ENCODE measurements at places on chromosomes 2 and 18.

- no peak for DNase-seq
These were observed 96.2 kb upstream of the EPAS1 start for GRCh38 chr2:46200861-46201605.

DNA sequence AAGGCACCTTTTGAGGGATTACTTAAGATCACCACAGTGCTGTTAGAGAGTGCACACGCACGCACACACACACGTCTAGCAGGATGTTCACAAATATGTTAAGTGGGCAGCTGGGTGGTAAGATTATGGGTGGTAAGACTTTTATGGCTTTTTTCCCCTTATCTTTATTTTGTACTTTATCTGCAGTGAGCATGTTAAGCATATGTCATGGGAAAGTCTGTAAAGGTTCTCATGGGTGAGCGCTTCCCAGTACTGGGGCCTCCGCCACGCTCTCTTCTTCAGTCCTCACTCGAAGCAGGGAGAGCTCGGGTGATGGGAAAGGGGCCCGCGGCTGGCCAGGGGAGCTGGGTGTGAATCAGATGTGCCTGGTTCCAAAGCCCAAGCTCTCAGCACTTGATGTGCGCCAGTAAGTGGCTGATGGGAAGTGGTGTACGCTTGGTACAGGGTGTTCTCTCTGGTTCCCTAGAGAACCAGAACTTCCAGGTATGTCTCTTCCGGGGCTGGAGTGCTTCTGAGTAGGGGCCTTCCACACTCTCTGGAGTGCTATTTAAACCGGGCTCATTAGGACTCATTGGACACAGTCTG is 83.9 kb upstream of the YWHAQ start:
- DNase-seq: no peak

DNA sequence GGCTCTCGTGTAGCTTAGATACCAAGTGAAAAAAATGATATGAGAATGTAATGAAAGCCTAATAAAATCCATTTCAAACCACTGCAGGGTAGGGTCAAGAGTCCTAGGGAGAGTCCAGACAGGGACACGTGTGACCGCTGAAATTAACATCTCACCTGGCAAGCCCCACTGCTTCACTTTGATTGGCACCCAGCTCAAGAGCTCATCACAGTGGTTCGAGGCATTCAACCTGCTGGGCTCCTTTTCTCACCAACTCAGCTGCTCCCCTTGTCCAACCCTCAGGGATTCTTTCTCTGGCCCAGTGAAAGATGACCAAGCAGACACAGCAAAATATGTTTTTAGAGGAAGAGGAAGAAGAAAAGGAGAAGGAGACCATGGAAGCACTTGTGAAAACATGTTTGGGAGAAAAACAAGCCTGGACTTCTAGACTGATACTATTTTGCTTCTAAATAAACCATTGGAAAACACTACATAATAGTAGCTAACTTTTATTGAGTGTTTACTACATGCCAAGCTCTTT is 49.2 kb upstream of the CREB1 start:
- DNase-seq: no peak

GRCh38 chr2:169743549-169743948 is 9.9 kb downstream of the KLHL23 start:
- DNase-seq: no peak

- DNase-seq: no peak
These were observed 239.3 kb downstream of the HAUS1 start for GRCh38 chr18:46343456-46343855.

DNA sequence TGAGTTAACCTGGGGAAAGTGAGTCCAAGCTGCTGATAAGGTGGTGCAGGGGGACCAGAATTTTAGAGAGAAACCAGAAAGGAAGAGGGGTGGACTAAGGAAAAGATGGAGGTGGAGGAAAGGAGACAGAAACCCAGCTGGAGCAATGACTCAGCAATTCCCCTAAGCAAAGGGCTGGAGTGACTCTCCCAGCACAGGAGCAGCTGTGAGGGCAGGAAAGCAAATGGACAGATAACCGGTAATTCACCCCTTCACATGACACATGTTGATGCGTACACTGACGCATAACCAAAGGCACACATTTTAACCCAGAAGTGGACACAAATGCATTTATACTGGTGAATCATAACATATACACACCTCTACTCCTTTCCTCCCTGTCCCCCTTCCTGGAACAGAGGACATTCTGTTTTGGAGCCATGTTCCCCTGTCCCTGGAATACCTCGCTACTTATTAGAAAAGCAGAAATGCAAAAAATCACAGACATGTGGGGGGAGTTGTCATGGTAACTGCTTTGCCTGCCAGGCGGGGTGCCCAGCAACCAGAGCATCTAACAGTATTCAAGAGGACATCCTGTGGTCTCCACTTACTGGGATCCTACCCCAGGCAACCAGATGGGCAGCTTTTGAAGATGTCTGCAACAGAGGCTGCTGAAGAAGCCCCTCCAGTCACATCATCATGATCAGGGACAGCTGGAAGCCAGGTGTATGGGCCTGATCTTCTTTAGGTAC is 4.7 kb downstream of the CDK5R2 start:
- DNase-seq: no peak

GRCh38 chr2:71706836-71707235 is 253.5 kb downstream of the DYSF start:
- no peak for DNase-seq

GRCh38 chr2:12539776-12540562 is 176.8 kb upstream of the TRIB2 start:
- DNase-seq: no peak

GRCh38 chr2:46157966-46158310 is 139.3 kb upstream of the EPAS1 start:
- DNase-seq: no peak

DNA sequence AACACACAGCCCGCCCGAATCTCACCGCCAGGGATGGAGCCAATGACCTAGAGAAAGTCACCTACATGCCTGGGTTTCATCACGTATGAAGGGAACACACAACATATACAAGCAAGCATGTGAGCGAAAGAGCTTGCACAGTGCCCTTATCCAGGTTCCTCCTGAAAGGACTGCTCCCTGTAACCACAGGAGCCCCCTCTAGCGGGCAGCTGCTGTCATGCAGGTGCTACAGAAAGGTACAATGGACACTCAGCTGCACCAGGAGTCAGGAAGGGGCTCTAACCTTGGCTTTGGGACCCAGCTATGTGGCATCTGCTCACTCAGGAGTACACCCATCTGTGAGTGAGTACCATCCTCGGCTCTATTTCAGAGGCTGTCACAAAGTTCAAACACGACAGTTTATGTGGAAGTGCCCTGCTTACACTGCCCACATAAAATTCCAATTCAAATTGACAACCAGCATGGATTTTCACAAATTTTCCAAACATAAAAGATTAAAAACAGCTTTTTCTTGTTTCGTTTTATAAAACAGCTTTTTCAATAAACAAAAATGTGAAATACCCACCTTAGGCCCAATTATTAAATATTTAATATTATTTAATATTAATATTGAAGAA is 3.5 kb downstream of the NDUFA10 start:
- peak; percentile 82 for DNase-seq

- no peak for DNase-seq
These were observed 6.8 kb downstream of the FHL2 start for GRCh38 chr2:105391763-105392662.

DNA sequence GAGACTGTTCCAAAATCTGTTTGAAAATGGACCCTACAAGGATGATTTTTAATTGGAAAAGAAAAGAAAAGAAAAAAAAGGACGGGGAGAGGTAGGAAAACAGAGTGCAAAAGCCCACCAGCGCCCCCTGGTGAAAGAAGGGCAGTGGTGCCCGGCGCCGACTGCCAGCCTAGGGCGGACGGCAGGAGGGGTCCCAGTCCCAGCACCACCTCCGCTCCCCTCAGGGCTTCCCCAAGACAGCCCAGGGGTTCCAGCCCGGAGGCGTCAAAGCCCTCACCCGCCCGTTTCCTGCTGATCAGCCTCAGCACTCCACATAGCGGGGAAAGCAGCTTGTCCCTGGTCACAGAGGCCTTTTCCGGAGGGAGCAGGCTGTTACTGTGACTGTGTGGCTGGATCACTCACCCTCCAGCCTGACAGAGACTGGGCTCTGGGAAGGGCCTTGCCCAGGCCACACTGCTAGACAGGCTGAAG is 213.9 kb downstream of the TFCP2L1 start:
- DNase-seq: peak; percentile 68

- DNase-seq: no peak
These were observed 13.9 kb downstream of the CROCC2 start for GRCh38 chr2:240919786-240920782.

- no peak for DNase-seq
These were observed 20.0 kb downstream of the HDLBP start for GRCh38 chr2:241295326-241296095.

GRCh38 chr2:68658266-68658665 is 14.9 kb downstream of the PROKR1 start:
- DNase-seq: no peak
